Fibroblast of mammary gland (primary cell): ENCODE measurements at places on chromosomes 7 and 10.

GRCh38 chr10:27680006-27680557 is 65.5 kb downstream of the MKX start:
- no peak for DNase-seq

DNA sequence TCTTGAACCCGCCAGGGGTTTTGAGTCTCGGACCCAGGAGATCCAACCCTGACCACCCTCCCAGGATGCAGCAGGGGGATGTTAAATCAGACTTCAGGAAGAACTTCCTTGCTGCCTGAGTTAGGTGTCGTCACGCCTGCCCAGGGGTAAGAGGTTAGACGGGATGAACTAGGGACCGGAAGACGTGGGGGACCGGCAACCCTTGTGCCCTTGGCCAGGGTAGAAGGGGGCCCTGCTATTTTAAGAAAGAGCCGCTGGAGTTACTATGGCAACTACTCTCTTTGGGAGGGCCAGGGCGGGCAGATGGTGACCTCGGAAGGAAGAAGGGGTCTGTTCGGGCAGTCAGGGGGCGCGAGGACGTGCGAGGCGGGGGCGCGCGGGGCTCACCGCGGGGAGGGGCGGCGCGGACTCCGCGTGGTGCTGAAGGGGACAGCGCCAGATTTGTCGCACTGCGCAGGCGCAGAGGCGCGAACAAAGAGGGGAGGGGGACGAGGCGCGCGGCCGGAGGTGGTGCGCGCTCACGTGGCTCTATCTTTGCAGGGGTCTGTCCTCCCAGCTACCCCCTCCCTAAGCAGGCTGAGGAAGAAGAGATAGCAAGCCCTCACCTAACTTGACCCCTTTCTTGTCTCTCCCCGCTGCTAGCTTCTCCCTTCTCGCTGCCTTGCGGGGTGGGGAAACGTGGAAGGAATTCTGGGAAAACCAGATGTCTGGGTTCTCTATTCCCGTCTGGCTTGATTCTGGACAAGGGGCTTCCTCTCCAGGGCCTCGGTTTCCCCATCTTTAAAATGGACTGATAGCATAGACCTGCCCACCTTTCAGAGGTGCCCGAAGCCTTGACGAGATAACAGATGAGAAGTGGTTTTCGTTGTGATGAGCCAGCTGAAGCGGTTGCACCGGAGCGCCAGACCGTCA is 940 bp upstream of the PSD start:
- DNase-seq = no peak

- peak; percentile 75 for DNase-seq
These were observed 61.2 kb downstream of the SEMA3D start for GRCh38 chr7:85125651-85126131.

GRCh38 chr7:132367795-132368194 is 208.5 kb downstream of the PLXNA4 start:
- DNase-seq = no peak

- peak; percentile 64 for DNase-seq
These were observed 41.5 kb downstream of the ASB4 start for GRCh38 chr7:95527033-95527775.

GRCh38 chr7:130356876-130357611 is 12.4 kb downstream of the CPA5 start:
- peak; percentile 92 for DNase-seq

- peak; percentile 62 for DNase-seq
These were observed 169.9 kb downstream of the RNF133 start for GRCh38 chr7:122528879-122529481.

- DNase-seq = no peak
These were observed 40.0 kb upstream of the DGKI start for GRCh38 chr7:137886746-137887145.

- DNase-seq = no peak
These were observed 72.6 kb upstream of the NFKB2 start for GRCh38 chr10:102322914-102323313.

- peak; percentile 88 for DNase-seq
These were observed 871 bp upstream of the GTF2IRD1 start for GRCh38 chr7:74452748-74453321.

DNA sequence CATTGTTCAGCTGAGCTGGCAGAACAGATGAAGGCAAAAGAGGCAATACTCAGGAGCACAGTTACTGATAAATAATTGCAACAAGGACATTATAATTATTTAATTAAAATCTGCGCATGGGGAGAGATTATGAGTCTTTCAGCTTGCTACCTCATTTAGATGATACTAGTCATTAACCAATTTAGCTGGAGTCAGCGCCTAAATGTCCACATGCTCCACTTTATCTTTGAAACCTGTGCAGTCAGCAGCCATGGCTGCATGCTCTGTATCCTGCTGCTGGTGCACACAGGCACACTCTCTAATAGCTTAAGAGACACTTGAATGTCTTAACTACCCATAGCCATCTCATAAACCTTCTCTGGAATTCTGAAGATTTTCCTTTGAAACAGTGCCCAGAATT is 196.8 kb downstream of the PPP1R3A start:
- DNase-seq = no peak

GRCh38 chr7:123348690-123349089 is 148.9 kb upstream of the SLC13A1 start:
- DNase-seq = no peak
